ENCODE measurements at places on chromosomes 16 and 17.

DNA sequence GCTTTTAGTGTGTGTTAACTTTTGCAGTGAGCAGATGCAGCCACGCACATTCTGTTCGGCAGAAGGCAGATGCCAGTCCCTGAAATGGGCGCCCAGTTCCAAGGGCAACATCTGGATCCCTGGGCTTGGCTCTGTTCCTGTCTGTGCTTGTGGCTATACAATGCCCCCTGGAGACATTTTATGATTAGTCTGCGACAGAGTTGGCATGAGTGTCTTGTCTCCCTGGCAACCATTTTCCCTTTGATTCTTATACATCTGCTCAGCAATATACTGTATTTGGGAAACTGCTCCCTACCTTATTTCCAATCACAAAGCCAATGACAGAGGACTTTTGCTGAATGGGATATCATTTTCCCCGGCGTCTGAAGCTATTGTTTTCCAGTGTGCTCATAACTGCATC is 1629.5 kb upstream of the GOT2 start:
- no peak for DNase-seq

DNA sequence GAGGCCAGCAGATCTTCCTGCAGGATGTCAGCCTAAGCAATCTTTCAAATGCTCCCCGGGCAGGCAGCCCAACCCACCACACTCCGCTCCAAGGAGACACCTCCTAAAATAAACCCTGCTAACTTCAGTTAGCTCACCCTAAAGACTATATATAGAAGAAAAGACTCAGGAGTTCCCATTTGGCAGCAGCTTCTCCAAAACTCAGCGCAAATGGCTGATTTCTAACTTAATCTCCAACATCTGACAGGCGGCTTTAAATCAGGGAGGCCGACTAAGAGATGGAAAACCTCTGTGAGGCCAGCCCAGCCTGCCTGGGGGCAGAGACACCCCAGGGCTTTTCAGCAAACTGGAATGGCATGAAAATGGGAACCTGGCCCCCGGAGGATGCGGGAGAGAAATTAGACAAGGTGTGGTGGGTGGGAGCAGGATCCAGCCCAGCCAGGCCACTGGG is 91.6 kb downstream of the XYLT1 start:
- DNase-seq = peak; percentile 63

DNA sequence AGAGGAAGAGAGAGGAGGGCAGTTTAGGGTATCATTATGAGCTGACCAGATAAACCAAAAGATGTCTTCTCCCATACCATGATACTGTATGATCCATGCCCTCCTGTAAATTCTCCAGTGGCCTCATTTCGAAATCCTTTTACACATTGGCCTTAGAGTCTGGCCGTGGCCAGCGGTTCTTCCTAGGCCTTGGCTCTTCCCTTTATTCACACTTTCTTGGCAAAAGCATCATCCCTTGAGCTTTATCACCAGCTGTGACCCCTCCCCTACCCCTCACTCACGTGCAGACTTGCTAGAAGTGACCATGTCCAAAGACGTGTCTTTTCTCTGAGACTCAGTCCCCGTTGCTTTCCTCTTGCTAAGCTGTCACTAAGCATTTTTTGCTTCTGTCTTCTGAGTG is 22.8 kb downstream of the KATNIP start:
- no peak for DNase-seq

DNA sequence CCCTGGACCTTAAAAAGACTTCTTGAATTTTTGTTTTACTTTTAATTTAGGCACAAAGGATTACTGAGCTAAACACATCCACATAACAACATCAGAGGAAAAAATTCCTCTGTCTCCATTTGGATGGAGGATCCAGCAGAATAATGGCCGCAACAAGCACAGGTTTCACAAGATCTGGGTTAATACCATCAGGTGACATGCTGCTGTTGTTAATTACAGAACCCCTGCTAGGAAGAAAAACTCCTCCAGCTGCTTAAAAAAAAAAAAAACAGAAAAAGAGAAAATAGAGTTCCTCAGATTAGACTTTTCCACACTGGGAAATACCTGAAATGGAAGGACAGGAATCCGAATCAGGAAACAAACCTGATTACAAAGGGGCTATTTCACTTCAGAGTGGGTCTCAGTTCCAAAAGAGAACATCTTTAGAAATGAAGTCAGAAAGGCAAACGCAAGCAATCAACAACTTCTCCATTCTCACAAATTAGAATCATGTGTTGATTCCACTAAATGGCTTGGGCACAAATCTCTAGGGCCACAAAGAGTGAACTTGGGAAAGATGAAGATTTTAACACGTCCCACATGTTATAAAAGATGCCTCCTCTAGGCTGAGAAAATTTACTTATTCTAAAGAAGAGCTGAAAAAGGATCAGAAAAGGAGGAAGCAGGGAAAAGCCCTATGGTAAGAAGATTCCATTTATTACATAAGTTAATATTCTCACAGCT is 44.0 kb downstream of the SPOP start:
- no peak for DNase-seq

DNA sequence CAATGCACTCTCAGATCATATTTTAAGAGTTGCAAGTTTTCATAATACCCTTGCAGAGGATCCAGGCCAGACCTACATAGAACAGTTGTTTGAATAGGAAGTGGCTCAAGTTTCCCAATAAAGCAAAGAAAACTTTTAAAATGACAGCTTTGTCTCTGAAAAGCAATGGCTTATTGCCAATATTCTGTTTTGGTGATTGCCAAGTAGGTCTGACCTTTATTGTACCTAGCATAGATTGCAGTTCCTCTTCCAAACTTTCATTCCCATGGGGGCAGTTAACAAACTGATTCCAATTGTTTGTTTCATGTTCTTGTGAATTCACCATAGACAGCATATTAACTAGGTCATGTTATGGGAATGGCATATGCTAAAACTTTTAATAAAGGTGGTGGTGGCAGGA is 664.6 kb upstream of the CA10 start:
- DNase-seq = no peak

DNA sequence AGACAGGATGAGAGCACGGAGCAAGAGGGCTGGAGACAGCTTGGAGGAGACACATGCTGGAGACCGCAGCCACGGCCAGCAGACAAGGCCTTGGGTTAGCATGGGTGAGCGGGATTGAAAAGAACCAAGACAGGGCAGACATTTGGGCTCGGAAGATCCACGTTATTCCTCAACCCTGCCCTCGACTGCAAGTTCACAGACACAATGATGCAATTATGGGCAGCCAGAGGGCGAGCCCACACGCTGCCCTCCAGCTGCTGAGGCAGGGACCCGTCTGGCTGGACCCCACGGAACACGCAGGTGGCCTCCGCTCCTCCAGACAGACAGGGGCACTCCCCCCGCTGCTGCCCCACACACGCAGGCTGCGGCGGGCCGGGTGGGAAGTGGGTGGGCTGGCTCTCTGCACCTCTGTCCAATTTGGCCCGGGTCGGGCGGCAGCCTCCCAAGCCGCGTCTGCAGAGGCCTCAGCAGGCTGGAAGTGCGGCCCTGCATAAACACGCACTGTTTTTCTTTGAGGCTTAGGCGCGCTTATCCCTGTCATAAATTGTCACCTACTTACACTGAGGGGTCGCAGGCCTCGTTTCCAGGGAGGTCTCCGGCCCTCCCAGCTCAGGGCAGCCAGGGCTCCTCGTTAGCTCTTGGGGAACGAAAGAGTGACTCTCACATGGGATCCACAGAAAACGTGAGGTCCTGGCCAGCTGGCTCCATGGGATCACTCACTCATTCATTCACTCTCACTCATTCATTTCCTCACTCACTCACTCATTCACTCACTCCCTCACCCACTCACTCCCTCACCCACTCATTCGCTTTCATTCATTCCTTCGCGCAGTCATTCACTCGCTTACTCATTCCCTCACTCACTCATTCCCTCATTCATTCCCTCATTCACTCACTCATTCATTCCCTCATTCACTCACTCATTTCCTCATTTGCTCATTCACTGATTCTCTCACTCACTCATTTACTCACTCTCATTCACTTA is 303.9 kb downstream of the C16orf95 start:
- no peak for DNase-seq

DNA sequence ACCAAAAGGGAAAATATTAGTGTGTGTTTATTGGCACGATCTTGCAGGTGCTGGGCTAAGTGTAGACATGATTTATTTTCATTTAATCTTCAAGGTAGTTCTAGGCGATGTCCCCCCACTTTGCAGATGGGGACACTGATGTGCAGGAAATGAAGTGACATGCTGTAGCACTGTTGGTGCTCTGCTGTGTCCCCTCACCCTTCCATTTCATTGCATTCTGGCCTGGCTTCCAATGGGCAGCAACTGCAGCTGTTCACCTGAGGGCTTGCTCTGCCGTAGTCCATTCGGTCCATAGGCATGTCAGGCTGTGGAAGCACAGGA is 123.9 kb downstream of the PRKCB start:
- DNase-seq = no peak

DNA sequence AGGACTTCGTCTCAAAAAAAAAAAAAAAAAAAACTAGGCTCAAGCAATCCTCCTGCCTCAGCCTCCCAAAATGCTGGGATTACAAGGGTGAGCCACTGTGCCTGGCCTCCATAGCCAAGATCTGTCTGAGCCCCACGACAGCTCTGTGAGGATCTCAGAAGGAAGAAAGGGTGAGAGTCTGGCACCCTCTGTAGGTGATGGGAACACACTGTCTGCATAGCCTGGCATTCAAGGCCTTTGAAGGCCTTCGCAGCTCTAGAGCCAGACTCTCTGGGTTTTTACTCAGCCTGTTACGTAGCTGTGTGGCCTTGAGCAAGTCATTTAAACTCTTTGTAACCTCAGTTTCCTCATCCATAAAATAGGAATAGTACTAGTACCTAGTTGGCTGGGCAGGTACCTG is 6.3 kb upstream of the XPO6 start:
- DNase-seq = peak; percentile 44

- DNase-seq = no peak
Observed at GRCh38 chr17:69880591-69881112, 194.4 kb upstream of the KCNJ16 start.

GRCh38 chr16:67803894-67804293 is 2.5 kb downstream of the RANBP10 start:
- DNase-seq = no peak

DNA sequence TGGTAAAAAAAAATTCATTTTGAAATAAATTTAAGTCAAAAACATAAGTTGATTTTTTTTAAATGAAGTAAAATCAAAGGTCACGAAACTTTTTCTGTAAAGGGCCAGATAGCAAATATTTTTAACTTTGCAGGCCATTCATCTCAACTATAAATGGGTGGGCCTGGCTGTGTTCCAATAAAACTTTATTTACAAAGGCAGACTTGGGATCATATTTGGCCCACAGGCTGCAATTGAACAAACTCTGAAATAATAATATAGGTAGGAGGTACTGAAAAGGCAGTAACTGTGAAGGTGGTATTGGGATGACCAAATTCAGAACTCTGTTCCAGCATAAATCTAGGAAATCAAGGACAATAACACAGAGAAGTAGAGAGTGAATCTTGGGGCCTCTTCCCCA is 12.2 kb upstream of the EMP2 start:
- DNase-seq = no peak

DNA sequence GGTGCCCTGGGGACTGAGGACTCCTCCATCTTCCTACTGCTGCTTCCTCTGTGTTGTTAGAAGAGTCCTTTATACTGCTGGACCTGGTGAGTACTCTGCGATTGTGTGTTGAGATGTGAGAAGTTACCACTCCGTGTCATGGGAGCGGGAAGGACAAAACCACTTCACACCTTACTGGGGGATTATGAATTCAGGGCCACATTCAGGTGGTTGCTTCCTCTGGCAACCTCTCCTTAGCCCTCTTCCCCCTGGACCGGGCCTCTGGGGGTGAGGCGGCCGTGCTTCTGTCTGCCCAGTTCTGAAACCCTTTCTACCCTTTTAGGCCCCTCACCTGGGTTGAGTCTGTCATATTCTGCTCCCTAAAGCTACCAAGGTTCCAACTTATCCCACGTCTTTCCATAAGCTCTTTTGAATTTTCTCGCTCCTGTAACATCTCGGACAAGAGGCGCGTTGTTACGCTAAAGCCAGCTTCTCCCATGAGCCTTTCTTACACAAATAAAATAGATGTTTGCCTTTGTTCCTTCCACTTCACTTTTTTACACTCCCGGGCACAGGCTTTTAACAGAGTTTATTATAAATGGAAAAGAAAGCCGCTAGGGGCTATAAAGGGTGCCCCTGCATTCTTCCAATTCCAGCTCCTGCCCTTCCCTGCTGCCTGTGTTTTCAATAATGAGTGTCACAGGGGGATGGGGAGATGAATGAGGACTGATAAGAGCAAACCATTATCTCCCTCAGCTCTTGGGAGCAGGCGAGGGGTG is 20.7 kb upstream of the CDH13 start:
- no peak for DNase-seq

GRCh38 chr17:61444075-61444474 is 8.1 kb upstream of the TBX4 start:
- DNase-seq = no peak

Measured in GM04504 (cell line).